Cardiac fibroblast (primary cell): ENCODE measurements at places on chromosomes 6 and 20.

- DNase-seq, result no peak
These were observed 6.6 kb upstream of the SERPINB9 start for GRCh38 chr6:2909718-2910117.

GRCh38 chr6:32968093-32968866 is at the start of gene BRD2:
Gene BRD2 (plus strand): TSS chr6:32968594. CDS start chr6:32972899, 4,305 bp downstream.
- peak; percentile 98 for DNase-seq

GRCh38 chr6:129486327-129486726 is 223.7 kb downstream of the ARHGAP18 start:
- no peak for DNase-seq

GRCh38 chr6:36132246-36132895 is 2.1 kb downstream of the MAPK13 start:
- DNase-seq, result peak; percentile 27

- DNase-seq, result no peak
These were observed 376.0 kb downstream of the SYNE1 start for GRCh38 chr6:152261179-152261578.

DNA sequence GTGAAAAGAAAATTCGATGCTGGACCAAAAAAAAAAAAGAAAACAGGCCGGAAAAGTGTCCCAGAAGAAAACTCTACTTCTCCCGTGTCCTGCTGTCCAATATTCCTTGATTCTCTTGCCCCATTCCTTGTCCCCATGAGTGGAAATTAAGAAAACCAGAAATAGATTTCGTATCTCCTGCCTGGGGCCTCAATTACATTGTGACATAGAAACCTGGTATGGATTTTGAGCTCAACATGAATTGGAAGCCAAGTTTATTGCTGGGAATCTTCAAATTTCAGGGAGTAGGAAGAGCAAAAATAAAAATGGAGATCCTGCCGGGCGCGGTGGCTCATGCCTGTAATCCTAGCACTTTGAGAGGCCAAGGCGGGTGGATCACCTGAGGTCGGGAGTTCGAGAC is 11.9 kb downstream of the ISM1 start:
- no peak for DNase-seq

- peak; percentile 19 for DNase-seq
These were observed 507 bp upstream of the VGLL2 start for GRCh38 chr6:117264692-117265409.

DNA sequence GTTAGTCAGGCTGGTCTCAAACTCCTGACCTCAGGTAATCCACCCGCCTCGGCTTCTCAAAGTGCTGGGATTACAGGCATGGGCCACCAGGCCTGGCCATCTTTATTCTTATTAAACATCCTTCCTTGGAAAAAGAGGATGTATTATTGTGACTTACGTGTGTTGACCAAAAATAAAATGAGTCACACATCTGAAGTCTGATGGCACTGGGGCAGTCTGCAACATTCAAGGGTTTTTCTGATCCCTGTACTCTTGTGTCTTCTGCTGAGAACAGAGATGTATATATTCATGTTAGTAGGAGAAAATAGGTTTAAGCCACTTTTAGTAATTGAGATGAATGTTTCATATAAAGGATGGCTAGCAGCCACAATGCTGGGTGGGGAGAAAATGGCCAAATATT is 129.9 kb upstream of the RIPOR2 start:
- DNase-seq, result no peak

- DNase-seq, result peak; percentile 95
These were observed at the start of gene LYRM2 for GRCh38 chr6:89638320-89639195. Gene LYRM2 (minus strand): TSS chr6:89638747. CDS start chr6:89638716, 31 bp downstream.

DNA sequence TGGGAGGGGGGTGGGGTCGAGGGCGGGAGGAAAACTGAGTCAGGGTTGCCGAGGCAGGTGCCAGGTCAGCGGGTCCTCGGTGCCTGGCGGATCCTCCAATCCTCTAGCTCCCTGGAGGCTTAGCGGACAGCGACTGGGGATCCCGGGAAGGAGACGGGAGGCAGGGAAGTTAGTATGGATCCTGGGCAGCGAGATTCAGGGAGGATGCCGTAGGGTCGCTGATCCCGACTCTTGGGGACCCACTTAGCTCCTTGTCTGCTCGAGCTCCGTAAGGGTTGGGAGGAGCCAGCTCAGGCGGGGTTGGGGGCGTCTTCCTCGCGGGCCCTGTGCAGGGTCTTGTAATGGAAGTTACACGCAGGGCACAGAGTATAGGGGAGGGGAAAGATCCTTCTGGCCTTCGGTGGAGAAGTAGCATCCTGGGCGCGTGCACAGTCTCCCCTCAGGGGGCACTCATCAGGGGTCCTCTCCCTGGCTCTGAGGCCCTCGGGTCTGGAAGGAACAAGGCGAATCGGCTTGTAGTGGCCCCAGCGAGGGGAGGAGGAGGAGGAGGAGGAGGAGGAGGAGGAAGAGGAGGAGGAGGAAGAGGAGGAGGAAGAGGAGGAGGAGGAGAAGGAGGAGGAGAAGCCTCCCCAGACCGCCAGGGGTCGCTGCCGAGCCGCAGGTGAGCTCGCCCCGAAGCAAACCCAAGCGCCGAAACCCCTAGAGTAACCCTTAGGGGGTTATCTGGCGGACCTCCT is 6.4 kb upstream of the SLC12A5 start:
- peak; percentile 32 for DNase-seq

- no peak for DNase-seq
These were observed 63.7 kb downstream of the SH3BGRL2 start for GRCh38 chr6:79694623-79695343.

DNA sequence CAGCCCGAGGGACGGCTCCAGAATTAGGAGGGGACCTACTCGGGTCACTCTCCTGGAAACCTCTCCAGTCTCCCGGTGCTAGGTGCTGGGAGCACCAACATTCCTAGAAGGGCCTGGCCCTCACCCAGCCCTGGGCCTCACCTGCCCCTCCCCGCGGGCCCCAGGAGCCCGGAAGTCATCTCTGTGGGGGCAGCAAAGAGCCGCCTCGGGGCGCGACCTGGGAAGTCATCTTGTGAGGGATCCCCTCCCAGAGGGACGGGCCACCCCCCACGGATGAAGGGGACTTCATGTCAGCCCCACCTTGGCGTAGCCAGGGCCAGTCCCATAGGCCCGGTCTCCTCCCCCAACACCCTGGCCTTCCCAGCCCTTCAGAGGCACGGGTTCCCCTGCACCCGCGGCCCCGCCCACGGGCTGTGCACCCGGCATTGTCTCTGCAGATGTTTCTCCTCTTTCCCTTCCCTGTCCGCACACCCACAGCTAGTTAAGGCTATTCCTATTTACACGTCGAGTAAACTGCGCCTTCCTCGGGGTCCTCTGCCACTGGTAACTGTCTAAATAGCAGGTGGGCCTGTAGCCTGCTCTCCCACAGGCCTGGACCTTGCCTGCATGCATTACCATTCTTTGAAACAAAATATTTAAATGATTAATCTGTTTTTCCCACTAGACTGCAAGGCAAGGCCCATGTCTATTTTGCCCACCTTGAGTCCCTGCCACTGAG is 896 bp upstream of the RNASET2 start:
- DNase-seq, result no peak

GRCh38 chr6:108685970-108686369 is 125.3 kb downstream of the FOXO3 start:
- no peak for DNase-seq

DNA sequence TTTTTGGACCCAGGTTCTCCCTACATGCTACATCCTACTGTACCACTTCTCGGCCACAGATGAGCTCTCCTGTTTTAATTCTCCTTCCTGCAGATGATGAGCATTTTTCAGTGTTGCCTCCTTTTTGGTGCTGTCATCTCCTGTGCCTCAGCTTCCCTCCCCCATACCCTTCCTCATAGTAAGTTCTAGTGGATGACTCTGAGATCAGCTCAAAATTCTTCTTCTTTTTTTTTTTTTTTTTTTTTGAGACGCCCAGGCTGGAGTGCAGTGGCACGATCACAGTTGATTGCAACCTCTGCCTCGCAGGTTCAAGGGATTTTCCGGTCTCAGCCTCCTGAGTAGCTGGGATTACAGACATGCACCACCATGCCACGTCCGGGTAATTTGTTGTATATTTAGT is 3.8 kb downstream of the TMEM14A start:
- DNase-seq, result no peak

DNA sequence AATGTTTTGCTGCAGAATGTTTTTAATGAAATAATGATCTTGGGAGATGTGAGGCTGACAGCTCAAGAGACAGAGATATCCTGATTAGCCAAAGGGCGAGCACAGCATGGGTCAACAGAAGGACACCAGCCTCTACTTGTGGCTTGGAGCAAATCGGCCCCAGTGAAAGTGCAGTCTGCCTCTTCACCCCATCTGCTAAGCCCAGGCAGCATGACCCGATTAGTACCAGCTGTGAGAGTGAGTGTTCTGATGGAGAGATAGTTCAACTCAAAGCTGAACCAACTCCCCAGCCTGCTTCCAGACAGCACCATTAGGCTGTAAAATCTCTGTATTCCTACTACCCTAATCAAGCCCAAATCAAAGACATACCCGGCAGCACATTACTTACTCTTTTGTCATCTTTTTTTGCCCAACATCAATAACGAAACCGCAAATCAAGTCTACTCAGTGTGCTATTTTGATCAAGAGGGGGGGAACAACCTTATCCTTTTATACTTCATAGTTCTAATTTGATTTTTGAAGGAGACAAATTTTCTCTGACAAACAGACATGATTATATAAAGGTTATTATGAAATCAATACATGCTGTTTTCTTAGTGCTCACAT is 514.1 kb upstream of the NRSN1 start:
- no peak for DNase-seq

GRCh38 chr20:37339208-37339607 is 6.7 kb upstream of the SRC start:
- DNase-seq, result no peak

DNA sequence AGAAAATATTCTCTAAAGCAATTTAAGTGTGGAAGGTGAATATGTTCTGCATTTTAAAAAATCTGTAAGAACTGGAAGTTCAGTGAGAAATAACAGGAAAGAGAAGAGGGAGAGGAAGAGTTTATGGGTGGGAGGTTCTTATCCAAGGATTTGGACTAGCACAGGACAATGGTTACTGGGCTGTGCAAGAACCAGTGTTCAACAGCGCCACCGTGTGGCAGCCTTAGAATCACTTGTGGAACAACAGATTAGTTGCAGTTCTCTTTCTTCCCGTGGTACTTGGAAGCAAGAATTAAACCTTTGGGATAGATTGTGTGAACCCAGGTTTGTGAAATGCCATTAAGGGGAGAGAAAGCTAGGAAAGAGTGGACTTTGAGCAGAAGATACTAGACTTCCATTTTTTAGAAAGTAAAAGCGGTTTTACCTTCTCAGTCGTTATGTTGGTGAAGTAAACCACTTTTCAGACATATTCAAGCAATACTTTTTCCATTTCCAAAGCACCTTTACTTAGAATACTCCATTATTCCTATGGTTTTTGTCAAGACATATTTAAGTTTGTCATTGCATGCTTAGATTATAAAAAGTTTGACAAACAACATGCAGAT is 436.7 kb downstream of the RNF144B start:
- peak; percentile 12 for DNase-seq

GRCh38 chr6:11318835-11319813 is 86.7 kb upstream of the NEDD9 start:
- DNase-seq, result peak; percentile 9

DNA sequence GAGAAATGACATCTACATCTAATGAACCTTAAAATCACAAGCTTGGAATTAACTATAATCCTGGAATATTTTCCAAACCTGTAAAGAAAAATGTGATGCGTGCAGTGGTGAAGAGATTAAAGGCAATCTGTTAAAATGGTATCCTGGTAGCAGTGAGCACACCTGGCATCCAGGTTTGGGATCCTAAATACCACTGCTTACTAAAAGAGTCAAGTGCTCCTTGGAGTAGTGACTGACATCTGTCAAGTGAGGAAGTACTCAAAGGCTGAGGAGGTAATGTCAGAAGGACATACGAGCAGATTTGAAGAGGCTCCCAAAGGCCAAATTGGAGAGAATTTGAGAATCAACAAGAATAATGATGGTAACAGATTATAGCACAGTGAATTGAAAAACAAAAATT is 32.8 kb downstream of the PCMT1 start:
- no peak for DNase-seq

- DNase-seq, result no peak
These were observed 447.8 kb upstream of the JARID2 start for GRCh38 chr6:14797875-14798593.

DNA sequence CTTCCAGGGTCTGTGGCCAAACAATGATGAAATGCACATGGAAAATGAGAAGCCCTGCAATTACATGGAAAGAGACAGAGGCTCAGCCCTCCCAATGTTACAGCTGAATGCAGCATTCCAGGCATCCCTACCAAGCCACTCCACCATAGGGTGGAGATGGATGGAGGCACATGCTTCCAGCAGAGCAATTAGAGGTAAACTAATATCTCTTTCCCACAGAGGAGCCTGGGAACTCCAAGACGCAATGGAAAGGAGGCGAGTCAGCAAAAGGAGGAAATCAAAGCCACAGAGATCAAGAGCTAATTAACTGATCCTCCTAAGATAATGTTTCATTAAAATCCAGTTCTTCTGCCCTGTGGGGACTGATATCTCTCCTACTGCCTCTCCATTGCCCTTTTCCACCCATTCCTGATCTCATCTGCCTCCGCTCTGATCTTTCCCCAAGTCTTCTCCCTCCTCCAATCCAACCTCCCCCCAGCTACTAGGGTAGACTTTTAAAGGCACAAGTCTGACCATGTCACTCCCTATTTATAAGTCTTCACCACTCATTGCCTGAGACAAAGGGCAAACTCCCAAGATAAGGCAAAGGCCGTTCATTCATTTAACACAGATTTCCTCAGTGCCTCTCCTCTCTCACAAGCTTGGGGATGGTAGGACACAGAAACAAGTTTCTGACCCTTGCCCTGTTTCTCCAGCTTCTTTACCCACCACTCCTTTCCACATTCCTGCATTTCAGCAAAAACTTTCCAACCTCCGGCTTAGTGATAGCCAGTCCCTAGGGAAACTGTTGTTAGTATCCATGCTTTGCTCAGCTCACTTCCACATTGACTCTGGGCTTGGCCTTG is 14.3 kb upstream of the KCNB1 start:
- DNase-seq, result no peak

- DNase-seq, result no peak
These were observed 2.8 kb upstream of the NSFL1C start for GRCh38 chr20:1469306-1469905.

DNA sequence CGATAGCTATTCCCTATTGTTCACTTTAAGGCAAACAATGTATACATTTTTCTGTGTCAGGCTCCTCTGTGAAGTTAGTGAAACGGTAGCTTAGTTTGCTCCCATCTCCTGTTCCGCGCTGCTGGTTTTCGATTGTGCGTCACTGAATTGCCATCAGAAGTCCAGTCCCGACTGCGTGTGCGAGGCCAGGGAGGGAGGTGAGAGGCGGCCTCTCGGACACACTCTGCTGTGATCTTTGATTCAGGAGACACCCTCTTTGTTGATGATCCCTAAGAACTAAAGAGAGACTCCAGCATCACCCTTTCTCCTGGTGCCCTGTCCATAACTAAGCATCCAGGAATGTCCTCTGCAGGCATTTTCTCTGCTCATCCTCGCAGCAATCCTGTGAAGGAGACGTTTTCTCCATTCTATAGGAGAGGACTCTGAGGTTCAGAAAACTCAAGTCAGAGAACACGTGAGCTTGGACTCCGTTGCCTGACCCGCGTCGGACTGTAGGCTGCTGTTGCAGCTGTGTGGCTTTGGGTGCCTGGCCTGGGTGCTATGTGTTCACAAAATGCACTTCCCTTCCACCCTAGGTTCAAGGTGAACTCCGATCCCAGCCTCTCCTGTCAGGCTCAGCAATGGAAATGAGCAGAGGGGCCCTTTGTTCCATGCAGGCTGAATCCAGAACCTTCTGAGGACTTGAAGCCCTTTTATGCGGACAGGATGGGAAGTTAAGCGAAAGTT is 24.1 kb upstream of the UNC93A start:
- DNase-seq, result no peak
